ENCODE measurements at places on chromosomes 11 and 22.

DNA sequence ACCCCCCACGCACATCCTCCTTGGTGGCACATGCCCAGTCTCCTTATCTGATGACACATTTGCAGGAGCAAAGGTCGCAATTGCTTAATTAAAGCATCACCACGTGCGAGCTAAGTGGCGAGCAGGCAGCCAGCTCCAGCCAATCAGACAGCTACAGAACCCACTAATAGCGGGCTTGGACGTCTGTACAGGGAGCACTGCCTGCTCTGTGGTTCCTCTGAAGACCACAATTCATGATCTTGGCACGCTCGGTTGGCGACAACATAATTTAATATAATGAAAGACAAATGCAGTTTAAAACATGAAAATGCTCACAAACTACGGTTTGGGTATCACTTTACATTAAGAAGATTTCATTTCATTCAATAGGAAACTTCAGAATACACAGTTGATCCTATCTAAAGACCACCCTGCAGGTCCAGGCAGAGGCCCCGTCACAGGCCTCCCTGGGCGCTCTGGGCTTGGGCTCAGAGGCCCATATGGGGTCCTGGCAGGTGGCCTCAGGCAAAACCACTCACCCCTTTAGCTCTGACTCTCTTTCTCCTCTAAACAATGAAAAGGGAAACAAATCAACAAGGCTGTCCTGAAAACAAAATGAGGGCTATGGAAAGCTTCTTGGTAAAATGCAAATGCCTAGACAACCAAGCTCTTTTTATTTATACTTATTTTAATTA is 10.4 kb downstream of the PACSIN2 start:
- no peak for DNase-seq

DNA sequence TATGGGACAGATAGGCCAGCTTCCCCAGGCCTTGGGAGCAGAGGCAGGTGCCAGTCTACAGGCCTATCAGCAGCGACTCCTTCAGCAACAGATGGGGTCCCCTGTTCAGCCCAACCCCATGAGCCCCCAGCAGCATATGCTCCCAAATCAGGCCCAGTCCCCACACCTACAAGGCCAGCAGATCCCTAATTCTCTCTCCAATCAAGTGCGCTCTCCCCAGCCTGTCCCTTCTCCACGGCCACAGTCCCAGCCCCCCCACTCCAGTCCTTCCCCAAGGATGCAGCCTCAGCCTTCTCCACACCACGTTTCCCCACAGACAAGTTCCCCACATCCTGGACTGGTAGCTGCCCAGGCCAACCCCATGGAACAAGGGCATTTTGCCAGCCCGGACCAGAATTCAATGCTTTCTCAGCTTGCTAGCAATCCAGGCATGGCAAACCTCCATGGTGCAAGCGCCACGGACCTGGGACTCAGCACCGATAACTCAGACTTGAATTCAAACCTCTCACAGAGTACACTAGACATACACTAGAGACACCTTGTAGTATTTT is 26.6 kb upstream of the L3MBTL2 start:
- no peak for DNase-seq

DNA sequence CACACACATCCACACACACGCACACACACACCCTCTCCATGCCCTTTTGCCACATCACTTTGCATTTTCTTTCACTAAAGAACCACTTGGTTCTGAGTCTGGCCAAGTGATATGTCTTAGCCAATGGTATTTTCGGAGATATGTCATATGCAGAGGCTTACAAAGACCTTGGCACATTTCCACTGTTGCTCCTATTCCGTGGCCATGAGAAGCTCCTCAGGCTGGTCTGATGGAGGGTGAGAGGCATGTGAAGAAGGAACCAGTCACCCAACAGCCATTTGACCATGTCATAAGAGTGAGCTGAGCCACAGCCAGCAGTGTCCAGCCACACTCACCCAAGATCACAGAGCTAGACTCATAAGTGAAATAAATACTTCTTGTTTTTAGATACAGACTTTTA is 212.6 kb upstream of the NAV2 start:
- no peak for DNase-seq

- no peak for DNase-seq
These were observed 3.6 kb downstream of the MED15 start for GRCh38 chr22:20510811-20511577.

DNA sequence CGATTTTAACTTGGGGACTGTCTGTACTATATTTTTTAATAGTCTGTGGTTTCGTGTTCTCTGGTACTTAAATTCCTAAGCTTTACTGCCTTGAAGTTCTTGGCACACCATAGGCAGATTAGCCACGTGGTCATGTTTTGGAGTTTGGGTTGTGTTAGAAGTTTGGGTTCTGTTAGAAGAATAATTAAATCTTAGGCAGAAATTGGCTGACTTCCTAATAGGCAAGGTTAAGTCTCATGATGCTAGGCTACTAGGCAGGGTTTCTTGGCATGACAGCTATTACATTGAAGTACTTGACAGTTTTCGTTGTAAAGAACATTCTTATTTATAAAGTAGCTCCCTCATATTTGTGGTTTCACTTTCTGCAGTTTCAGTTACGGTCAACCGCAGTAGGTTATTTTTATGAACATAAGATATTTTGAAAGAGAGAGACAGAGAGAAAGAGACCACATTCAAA is 30.0 kb upstream of the MMP7 start:
- DNase-seq = no peak

GRCh38 chr11:108914981-108915380 is 250.1 kb downstream of the DDX10 start:
- DNase-seq = no peak

- DNase-seq = no peak
These were observed 207.1 kb downstream of the CASP12 start for GRCh38 chr11:104691129-104691528.

DNA sequence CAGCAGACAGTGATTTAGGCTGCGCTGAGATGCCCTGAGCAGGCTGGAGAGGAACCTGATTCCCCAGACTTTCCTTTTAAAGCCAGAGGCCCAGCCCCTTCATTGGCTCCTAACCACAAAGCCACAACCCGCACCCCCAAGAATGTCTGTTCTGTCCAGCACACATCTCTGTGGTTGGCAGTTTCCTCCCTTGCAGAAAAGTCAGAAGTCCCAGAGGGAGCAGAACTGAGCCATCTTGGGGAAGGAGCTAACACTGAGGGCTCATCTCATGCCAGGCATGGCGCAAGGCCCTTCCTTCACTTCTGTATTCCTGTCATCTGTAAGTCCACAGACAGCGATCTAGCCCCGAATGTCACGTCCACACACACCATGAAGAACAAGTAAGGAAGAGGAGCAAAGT is 97.1 kb upstream of the SYT13 start:
- peak; percentile 12 for DNase-seq

GRCh38 chr11:39690856-39691255 is 1768.6 kb downstream of the LRRC4C start:
- DNase-seq = no peak

DNA sequence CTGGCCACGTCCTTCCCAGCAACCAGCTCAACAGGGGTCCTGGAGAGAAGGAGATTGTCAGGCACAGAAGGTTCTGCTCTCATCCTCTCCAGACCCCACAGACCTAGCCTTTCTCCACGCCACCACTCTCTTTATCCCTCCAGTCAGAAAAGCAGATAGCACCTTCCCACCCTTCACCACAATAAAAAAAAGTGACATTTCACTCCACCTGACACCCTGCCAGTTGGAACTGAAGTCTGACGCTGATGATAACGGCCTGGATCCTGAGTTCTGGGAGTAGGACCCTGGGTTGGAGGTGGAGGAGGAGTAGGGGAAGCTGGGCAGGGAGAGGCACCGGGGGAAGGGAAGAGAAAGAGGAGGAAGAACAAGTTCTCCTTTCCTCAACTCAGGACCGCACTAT is 127.5 kb upstream of the ANO1 start:
- no peak for DNase-seq

GRCh38 chr11:74434528-74434927 is 32.8 kb downstream of the KCNE3 start:
- no peak for DNase-seq

DNA sequence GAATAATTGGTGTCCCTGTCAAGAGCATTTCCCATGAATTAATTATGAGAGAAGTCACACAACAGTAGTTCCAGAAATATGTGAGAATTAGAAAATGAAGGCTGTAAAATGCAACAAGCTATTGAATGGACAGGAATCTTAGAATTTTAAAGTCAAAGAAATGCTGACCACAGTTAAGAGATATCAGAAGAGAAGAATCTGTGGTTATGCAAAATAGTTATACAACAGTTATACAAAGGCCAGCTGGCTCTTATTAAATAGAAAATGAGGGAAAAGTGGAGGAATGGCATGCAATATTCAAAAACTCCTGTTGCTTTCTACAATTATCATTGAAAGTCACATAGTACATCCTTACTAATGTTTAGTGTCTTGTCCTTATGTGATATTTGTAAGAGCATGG is 27.4 kb downstream of the CASP12 start:
- DNase-seq = no peak

DNA sequence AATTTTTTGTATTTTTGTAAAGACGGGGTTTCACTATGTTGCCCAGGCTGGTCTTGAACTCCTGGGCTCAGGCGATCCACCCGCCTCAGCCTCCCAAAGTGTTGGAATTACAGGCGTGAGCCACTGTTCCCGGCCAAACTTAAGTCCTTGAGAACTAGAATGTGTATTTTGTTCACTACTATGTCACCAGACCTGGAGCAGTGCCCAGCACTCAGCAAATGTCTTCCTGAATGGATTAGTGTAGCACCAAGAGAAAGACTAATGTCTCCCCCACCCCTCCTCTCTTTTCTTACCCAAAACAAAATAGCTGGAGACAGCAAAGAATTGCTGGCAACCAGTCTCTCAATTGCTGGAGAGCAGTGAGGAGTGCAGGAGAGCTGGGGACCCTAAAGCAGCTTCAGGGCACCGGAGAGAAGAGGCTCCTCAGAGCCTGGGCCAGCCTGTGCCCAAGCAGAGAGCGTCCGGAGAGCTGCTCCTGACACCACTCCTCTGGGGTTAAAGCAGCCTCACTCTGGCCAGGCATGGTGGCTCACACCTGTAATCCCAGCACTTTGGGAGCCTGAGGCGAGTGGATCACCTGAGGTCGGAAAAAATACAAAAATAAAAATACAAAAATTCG is 14.9 kb downstream of the SLC25A18 start:
- DNase-seq = no peak

DNA sequence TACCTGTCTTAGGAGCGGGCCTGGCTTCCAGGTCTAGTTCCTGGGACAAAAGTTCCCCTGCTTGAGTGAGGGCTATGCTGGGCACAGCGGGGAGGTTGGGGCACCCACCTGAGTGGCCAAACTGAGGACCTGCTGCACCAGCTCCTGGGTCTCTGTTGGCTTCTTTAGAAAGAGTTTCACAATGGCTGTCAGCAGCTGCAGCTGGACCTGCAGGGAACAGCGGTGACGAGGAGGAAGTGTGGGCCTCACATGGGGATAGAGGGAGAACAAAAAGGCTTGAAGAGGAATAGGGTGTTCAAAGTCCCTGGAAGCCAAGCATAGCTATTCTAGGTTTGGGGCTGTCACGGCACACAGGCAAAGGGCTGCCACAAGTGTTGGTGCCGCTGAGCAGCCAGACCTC is 26.7 kb upstream of the RASL10A start:
- DNase-seq = no peak

- DNase-seq = no peak
These were observed 134.8 kb downstream of the DSCAML1 start for GRCh38 chr11:117662255-117662654.

GRCh38 chr11:8261921-8262551 is 1.6 kb downstream of the LMO1 start:
- DNase-seq = no peak

GRCh38 chr11:84061726-84062125 is 775.6 kb upstream of the CCDC90B start:
- DNase-seq = no peak

GRCh38 chr11:16935518-16936302 is 78.5 kb downstream of the PLEKHA7 start:
- peak; percentile 52 for DNase-seq

DNA sequence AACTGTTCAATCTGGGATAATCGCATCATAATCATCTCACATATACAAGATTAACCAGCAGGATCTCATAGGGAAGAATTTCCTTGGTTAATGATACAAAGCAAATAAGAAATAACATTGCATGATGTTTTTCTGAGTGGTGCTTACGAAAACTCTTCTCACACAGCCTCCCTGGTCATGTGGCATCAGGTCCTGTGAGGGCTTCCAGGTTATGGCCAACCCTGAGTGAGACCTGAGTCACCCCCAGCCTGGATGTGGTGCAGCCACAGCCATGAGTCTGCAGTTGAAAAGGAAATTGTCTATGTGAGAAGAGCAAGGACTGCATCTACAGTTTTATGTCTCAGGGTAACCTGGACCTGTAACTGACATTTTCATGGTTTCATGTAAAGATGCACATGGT is 90.5 kb upstream of the XKR3 start:
- DNase-seq = no peak

GRCh38 chr11:113282898-113283437 is 31.4 kb upstream of the TTC12 start:
- DNase-seq = no peak

GRCh38 chr11:120645639-120646038 is 134.1 kb downstream of the GRIK4 start:
- DNase-seq = no peak

- DNase-seq = no peak
These were observed 347.3 kb upstream of the RAG2 start for GRCh38 chr11:36945384-36945783.

- no peak for DNase-seq
These were observed 47.6 kb downstream of the SCGB1A1 start for GRCh38 chr11:62466444-62466843.

Data from stimulated activated CD4-positive, alpha-beta T cell treated with anti-CD3 and anti-CD28 coated beads, Interleukin-15, amount 100 ng/mL, for 24 hours (primary cell).